ENCODE measurements at places on chromosomes 1 and 21. TPM values are rescaled to one million over a fixed set of nuclear protein-coding genes. Genes with fewer than 3 reads are reported as not detected.

Gene AMY1B
- not detected for total RNA-seq

Gene SLC35A3
- total RNA-seq, result 7.1 TPM

Gene IFI16
- total RNA-seq, result 23.7 TPM

Gene CR1
- total RNA-seq, result 1.7 TPM

GRCh38 chr1:44423591-44424537 is 18.8 kb downstream of the RNF220 start:
- H3K27me3 ChIP-seq, result peaks cover 49% of the 10 kb centered on the region
- H3K36me3 ChIP-seq, result no peaks in the 10 kb centered on the region
- DNase-seq, result peak; percentile 63
- H3K27ac ChIP-seq, result peak overlapping the region; percentile 3
- peaks cover 35% of the 10 kb centered on the region for H3K4me1 ChIP-seq

- no peak overlapping the region for H3K4me3 ChIP-seq
- no peaks in the 10 kb centered on the region for H3K36me3 ChIP-seq
- no peak for DNase-seq
- H3K27me3 ChIP-seq, result no peaks in the 10 kb centered on the region
- H3K27ac ChIP-seq, result no peak overlapping the region
Observed at GRCh38 chr1:99407018-99407417, 142.7 kb downstream of the PLPPR4 start.

All from heart left ventricle (tissue), 16 donors.